Activated effector memory CD4-positive, alpha-beta T cell treated with anti-CD3 and anti-CD28 coated beads, Interleukin-2, amount 50 U/mL, for 16 hours (primary cell): ENCODE measurements at places on chromosomes 16 and 17.

DNA sequence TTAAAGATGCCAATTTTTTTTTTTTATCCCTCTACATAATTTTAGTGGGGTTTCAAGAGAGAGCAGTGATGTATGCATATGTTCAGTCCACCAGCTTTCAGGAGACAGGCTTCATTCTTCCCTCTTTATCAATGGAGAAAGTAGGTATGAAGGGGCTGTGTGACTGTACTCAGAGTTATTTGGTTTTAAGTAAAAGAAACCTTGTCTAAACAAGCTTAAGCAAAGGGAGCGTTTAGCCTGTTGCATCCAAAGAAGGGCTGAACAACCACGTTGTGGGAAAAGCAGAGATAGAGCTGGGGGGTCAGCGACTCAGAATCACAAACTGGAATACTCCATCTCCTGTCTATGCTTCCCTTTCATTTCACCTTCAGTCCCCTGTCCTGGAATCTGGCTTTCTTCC, 50.4 kb upstream of the HAS3 start:
- DNase-seq: no peak

GRCh38 chr16:80114699-80115098, 426.1 kb upstream of the DYNLRB2 start:
- no peak for DNase-seq

- peak; percentile 90 for DNase-seq
Observed at GRCh38 chr17:80720610-80721577, 176.3 kb downstream of the RPTOR start.

DNA sequence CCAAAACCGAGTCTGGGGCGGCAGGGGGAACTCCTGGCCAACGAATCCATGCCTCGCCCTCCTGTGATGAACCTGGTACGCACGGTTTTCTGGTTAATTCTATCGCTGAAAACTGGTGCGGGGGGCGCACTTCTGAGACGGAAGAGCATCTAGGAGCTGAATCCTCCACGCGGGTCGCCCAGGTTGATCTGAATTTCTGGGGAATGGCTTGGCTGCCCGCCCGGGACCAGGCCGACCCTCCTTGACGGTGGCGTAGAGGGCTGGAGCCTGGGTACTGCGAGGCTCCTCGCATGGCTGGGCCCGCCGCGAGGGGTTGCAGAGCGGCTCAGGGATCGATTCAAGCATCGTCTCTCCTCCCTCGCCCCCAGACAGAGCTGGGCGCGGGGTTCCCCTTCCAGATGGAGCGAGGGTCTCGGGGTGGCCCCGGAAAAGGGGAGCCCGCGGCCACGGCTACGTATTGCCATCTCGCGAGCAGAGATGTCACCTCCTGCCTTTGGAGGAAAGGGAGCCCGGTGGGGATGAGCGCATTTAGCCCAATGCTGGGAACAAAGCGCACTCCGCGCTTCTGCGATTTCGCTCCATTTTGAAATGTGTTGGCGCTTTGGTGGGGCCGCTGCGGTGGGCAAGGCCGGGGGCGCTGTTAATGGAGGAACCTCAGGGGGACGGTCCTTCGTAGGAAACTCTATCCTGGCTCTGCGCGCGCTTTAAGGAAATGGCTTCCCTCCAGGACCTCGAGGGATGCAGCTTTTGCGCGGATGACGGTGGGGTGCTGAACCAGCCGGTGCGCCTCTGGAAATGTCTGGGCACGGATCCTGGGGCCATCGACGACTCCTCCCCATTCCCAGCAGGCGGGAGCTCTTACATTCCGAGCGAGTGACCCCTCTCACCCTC, 2.7 kb downstream of the MAPT start:
- no peak for DNase-seq

DNA sequence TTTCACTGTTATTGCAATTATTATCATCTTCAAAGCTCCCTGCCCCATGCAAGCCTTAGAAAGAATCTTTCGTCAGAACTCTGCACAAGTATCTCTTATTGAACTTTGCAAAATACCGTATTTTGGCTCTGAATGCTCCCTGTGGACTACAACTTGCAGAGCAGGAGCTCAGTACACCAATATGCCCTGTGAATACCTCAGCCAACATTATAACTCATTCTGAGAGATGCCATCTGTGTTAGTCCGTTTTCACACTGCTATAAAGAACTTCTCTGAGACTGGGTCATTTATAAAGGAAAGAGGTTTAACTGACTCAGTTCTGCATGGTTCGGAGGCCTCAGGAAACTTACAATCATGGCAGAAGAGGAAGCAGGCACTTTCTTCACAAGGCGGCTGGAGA, 87.2 kb upstream of the XYLT1 start:
- no peak for DNase-seq

DNA sequence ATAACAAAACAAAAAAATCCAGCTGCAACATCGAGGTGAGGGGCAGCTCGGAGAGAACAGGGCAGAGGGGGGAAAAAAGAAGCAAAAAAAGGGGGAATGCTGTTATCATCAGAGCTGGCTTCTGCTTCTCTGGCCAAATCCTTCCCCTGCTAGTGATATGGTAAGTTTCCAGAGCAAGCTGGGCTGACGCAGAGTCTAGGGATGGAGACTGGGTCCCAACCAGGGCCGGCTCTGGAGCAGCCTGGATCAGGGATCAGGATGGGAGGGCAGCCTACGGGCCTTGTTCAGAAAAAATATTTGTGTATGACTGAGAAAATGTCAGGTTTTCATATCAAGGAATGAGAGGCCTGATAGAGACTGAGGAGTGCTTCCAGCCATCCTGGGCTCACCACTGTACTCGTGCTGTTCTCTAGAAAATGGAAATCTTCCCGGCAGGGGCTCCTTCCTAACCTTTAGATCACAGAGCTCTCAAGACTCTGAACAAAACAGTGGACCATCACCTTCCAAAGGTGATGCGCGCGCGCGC, 726 bp upstream of the C1QTNF1 start:
- no peak for DNase-seq

DNA sequence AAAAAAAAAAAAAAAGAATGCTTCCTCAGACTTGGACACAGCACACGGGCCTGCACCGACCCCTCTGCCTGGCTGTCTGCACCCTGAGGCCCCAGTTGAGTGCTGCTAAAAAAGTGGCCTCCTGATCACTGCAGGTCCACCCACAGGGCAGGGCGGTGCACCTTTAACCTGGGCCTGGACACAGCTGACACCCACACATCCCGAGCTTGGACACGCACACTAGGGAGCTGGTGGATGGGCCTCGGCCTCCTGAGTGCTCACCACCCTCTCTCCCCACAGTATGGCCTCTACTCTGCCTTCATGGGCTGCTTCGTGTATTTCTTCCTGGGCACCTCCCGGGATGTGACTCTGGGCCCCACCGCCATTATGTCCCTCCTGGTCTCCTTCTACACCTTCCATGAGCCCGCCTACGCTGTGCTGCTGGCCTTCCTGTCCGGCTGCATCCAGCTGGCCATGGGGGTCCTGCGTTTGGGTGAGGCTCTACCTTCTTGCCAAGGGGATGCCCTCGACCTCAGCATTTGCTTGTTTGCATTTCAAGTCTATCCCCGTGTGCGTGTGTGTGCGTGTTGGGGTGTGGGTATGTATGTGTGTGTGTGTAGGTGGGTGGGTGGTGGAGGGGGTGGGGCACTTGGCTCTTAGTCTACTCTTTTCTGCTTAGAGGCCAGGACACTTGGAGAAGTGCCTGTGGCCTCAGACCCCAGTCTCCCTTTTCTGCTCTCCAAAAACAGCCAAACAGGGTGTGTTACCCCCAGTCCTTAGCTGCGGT, 2.3 kb downstream of the SLC26A11 start:
- no peak for DNase-seq

DNA sequence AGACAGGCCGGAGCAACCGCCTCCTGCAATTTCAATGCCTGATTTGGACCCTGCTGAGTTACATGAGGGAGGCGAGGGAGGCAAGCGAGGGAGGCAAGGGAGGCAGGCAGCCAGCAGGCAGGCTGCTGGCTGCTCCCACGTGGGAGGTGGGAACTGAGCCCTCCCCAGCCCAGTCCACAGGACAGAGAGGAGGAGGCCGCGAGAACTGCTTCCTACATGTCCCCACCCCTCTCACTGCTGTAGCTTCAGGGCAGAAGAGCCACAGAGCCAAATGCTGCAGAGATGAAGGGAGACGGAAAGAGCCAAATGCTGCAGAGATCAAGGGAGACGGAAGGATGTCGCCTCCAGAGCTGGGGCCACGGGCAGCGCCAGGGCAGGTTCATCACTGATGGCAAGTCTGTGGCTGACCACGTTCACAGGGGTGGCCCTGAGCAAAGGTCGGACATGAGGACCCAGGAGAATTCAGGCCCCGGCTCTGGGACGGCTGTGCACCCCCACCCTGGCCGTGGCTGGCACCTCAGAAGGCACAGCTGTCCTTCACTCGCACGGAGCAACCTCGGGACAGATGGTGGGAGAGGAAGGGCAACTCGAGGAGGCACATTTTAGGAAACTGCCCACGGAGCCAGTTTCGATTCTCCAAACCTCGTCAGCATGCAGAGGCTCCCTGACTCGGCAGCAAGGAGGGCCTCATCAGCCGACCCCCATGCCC, 21.5 kb downstream of the RPH3AL start:
- peak; percentile 64 for DNase-seq

- DNase-seq: no peak
Observed at GRCh38 chr16:4351880-4352279, 759 bp upstream of the PAM16 start.

GRCh38 chr17:78232859-78233173, 1.4 kb downstream of the TMEM235 start:
- no peak for DNase-seq

- DNase-seq: no peak
Observed at GRCh38 chr16:67543582-67543981, 15.0 kb downstream of the RIPOR1 start.

- no peak for DNase-seq
Observed at GRCh38 chr17:55692276-55692675, 30.4 kb downstream of the TMEM100 start.

GRCh38 chr17:41315204-41315794, at the start of gene KRTAP17-1:
KRTAP17-1 (minus strand) TSS chr17:41315710; CDS start chr17:41315650, 60 bp downstream.
- no peak for DNase-seq

DNA sequence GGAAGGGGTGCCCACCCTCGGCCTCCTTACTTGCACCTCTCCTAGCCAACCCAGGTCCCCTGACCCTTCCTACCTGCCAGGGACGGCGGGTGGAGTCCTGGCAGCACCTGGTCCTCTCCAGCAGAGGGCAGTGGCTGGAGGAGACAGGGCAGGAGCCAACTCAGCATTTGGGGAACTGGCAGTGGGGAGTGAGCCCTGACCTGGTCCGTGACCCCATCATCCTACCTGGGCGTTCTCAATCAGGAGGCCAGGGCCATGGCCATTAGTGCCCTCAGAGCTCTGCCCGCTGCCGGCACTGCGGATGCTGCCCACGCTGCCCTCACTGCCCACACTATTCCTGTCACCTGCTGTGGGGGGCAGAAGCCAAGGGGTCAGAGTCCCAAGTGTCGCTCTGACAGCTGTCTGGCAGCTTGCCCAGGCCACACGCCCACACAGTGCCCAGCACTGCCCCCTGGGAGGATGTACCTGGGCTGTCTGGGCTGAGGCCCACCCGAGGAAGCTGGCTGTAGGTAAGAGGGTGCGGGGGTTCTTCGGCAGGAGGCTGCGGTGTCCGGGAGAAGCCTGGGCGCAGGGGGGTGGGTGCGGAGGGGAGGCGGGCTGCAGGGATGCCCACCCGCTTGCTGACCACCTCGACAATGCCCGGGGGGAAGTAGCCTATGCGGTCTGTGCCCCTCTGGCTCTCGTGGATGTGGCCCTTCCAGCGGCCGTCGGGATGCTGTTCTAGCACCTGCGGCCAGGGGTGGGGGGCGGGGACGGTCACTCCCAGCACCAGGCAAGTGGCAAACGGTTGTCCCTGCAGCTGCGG, 10.8 kb downstream of the CASKIN2 start:
- DNase-seq: peak; percentile 75

DNA sequence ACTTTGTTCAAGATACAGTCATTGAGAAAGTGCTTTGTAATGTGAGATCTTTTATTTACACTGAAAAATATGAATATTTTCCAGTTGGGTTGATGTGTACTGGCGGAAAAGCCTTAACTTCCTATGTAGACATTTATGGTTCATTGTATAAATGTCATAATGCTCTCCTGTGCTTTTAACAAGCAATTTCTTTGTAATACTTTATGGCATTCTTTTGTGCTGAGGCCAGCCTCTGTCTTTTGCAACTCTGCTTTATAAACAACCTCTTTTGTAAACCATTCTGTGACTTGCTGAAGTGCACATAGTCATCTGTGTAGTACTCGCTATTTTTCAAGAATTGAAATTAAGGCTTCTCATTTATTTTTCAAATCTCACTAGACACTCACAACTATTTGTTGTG, 291.2 kb downstream of the CDH11 start:
- no peak for DNase-seq
